Stimulated activated CD8-positive, alpha-beta memory T cell treated with anti-CD3 and anti-CD28 coated beads, Interleukin-2, amount 100 ng/mL, for 1 hour (primary cell): ENCODE measurements at places on chromosomes 1 and 21.

GRCh38 chr1:208531003-208531750, 287.0 kb upstream of the PLXNA2 start:
- no peak for DNase-seq

DNA sequence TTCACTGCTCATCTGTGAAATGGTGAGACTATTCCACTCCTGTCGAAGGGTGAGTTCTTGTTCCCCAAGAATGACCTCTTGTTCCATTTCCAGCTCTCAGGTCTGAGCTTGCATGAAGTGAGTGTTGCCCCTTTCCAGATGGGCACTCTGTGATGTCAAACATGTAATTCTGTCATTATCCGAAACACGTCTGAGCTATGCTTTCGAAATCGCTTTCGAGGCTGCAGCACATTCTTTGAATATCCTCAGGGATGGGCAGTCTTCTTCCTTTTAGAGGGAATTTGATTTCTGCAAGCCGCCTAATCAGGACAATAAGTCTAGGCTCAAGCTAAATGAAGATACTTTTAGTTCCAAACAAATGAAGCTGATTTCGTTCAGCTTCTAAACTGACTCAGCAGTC, 15.1 kb downstream of the NFASC start:
- DNase-seq, result no peak

DNA sequence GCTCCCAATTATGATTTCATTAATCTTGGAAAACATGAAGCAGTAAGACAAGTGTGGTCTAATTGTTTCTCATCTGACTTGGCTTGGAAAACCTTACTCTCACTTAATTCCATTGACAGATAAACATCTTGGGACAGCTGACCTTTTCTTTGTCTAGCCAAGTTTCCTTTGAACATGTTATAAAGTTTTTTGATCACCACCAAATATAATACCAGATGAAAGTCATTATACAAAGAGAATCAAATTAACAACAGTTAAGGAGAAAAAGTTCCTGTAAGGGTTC, 50.2 kb downstream of the ALG14 start:
- no peak for DNase-seq

- no peak for DNase-seq
Measured at GRCh38 chr1:110319332-110320167, 19.6 kb upstream of the RBM15 start.

GRCh38 chr1:88990426-88990825, 2.0 kb downstream of the KYAT3 start:
- DNase-seq, result no peak

- no peak for DNase-seq
Measured at GRCh38 chr1:241225741-241226140, 131.3 kb downstream of the RGS7 start.

DNA sequence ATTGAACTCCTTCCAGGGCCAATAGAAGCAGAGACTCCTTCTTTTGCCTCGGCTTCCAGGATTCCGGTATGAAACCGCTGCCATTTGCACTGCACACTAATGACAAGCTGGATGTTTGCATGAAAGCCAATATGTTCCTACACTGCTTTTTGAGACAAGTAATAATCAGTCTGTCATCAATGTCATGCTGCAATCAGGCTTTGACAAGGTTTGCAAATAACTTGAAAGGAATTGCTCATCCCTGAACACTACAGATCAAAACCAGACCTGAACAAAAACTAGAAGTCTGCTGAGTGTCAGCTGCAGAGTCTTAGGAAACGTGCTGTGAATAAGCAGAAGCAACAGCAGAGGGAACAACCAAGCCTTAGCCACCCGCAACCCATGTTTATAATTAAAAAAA, 720.7 kb upstream of the CXADR start:
- DNase-seq, result no peak

- no peak for DNase-seq
Measured at GRCh38 chr1:226678251-226678650, 60.8 kb downstream of the ITPKB start.

- no peak for DNase-seq
Measured at GRCh38 chr1:233544304-233544703, 69.6 kb upstream of the KCNK1 start.

GRCh38 chr1:83897516-83897915, 101.4 kb downstream of the TTLL7 start:
- no peak for DNase-seq

DNA sequence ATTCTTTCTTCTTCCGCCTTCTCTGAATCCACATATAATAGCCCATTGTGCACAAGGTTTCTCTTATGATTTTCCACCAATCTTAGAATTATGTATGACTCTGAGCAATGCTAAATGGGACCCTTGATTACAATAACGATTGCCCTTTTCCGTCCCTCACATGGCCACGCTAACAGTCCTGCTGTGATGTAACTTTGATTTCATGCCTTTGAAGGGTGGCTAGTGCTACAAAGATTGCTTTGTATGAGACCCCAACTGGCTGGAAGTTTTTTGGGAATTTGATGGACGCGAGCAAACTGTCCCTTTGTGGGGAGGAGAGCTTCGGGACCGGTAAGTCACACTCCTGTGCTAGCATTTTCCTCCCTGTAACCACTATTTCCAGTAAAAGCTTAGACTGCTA, 45.3 kb downstream of the PGM1 start:
- no peak for DNase-seq

DNA sequence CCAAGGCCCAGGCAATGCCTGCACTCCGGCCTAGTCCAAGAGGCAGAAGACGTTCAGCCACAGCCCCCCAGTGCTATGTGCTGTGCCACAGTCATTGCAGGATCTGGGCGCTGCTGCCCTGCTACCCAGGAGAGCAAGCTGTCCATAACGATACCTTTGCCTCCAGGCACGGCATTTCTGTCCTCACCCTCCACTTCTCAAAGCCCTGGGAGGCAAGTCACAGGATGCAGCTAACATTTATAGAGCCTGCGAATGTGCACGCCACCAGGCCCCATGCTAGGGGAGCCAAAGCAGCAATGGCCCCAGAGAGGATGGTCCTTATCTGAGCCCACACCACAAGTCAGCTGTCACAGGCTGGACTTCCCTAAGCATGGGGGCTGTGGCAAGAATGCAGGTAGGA, 13.8 kb downstream of the LRP8 start:
- DNase-seq, result no peak

DNA sequence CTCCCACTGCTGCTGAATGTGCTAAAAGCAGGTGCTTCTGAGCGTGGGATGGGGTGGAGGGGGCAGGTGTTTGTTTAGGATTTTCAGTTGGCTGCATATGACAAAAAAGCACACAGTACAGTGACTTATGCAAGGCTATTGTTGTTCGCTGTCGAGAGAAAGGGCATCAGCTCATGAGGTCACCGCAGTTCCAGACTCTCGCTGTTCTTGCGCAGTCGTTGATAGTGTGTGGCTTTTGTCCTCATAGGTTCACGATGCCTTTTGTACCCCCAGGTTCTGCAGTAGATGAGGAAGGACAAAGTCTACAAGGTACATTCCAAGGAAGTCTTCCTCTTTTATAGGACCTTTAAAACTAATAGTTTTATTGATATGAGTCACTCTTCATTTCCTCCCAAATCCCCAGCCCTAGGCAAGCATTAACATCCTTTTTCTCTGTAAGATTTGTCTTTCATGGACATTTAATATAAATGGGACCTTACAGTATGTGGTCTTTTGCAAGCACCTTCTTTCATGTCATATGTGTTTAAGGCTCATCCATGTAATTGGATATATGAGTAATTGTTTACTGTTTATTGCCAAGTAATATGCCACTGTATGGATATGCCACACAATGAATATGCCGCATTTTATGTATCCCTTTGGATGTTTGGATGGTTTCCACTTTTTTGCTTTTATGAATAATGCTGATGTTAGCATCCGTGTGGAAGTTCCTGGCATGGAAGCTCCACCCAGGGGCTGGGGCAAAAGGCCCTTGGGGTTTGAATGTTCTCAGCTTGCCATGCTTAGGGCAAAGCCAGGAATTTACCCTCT, 14.5 kb upstream of the NLRP3 start:
- DNase-seq, result no peak

DNA sequence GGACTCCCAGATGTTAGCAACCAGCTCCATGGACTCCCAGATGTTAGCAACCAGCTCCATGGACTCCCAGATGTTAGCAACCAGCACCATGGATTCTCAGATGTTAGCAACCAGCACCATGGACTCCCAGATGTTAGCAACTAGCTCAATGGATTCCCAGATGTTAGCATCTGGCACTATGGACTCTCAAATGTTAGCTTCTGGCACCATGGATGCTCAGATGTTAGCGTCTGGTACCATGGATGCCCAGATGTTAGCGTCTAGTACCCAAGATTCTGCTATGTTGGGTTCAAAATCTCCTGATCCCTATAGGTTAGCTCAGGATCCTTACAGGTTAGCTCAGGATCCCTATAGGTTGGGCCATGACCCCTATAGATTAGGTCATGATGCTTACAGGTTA, 8.8 kb downstream of the SON start:
- DNase-seq, result no peak
